ENCODE measurements at places on chromosomes 1 and 21.
A peak's percentile ranks its signal among the peaks of the same experiment; 100 is the strongest.

DNA sequence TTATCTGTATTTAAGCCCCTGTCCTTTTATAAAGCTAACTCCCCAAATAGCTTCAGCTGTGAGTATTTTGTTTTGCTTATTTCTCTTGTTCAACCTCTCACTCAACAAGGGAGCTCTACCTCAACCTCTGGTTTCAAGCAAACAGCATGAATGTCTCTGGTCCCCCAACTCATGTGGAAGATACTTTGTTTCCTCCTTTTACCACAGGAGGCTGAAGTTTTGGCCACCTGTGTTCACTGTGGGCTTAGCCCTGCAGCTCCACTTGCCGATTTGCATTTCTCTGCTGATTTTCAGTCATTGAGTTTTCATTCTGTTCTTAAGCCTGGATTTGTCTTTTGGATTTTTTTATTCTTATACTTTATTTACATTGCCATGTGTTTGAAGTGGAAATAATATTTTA is 613.1 kb downstream of the USP25 start:
- DNase-seq, result no peak

GRCh38 chr1:225977937-225978748 is 21.0 kb downstream of the SDE2 start:
- no peak for DNase-seq

GRCh38 chr1:34831721-34832246 is 27.8 kb downstream of the SMIM12 start:
- no peak for DNase-seq

GRCh38 chr1:115679141-115679611 is 37.4 kb downstream of the VANGL1 start:
- DNase-seq, result no peak

DNA sequence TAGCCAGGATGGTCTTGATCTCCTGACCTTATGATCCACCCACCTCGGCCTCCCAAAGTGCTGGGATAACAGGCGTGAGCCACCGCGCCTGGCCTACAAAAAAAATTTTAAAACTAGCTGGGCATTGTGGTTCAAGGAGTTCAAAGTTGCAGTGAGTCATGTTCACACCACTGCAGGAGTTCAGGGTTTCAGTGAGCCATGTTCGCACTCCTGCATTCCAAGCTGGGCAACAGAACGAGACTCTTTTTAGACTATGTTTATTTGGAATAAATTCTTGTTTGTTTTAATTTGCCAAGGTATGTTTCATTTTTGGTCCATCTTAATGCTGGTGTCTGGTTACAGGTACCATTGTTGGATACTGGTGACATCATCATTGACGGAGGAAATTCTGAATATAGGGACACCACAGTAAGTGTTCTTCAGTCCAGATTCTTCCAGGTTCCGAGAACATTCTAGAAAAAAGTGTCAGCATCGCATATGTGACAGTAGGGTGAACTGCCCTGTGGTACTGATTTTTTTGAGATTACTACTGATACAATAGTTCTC is 3.9 kb downstream of the PGD start:
- DNase-seq, result no peak

GRCh38 chr21:43300496-43301408 is 126.2 kb downstream of the SIK1 start:
- DNase-seq, result no peak

DNA sequence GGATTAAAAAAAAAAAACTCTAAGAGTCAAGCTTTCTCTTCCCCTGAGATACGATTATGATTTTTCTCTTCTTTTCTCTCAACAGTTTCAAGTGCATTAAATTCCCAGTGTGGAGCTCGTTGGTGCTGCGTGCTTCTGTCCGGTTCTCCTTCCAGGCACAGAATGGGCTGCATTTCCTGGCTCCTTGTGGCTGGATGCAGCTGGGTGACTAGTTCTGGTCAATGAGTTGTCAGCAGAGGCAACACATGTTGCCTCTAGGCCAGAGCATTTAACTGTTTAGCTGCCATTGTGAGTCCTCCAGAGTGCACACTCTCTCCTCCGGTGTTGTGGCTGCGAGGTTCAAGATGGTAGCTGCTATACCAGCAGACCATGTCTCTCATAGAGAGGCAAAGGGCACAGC is 312.9 kb downstream of the RRAGC start:
- no peak for DNase-seq

- no peak for DNase-seq
These were observed 20.7 kb downstream of the ITGB2 start for GRCh38 chr21:44899768-44900558.

DNA sequence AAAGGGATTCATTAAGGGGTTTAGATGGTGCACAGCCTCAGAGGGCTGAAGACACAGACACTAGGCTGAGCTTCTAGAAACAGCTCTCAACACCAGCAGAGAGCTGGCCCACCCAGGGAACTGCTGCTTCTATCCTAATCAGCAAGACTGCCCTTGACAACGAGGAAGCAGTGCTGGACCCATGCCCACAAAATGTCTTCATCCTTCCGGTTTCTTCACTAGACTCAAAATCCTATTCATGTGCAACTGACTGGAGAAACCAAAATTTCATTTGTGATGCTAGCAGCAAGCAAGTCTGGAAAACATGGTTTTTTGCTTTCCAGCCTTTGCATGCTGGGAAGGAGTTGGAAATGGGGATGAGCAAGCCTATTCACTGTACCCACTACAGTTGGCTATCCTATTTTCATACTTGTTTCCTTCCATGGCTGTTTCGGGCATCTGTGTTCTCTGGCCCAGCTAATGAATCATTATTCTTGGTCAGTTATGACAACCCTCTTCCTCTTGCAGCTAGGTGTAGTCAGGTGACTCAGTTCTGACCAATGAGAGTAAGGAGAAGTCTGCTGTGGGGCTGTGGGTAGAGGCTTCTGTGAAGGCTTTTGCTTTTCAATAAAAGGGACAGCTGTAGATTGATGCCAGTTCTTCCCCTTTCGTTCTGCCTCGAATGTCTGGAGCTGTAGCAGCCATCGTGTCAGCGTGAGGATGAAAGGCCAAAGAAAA is 14.6 kb upstream of the TMEM61 start:
- no peak for DNase-seq

DNA sequence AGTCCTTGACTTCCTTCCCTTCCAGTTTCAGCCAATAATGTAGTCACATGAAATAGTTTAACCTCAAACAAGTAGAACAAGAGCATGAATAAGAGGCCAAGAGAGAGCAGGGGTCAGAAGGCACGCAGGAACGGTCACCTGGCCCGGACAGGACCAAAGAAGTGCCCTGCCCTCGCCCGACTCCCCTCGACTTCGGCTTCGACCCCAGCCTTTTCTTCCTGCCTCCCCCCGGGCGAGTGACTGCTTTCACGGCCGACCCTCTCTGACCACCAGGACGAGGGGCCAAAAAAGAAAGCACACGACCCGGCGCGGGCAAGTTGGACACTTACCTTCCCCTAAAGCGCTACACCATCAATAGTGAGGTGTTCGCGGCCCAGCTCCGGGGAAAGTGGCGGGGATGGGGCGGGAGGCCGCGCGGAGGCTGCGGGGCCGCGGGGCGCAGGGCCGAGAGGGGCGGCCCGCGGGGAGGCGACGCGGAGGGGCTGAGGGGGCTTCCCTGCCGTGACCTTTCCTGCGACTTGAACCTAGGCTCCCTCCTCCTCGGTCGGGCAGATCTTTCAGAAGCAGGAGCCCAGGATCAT is 519 bp downstream of the RERE start:
- peak; percentile 3 for DNase-seq

DNA sequence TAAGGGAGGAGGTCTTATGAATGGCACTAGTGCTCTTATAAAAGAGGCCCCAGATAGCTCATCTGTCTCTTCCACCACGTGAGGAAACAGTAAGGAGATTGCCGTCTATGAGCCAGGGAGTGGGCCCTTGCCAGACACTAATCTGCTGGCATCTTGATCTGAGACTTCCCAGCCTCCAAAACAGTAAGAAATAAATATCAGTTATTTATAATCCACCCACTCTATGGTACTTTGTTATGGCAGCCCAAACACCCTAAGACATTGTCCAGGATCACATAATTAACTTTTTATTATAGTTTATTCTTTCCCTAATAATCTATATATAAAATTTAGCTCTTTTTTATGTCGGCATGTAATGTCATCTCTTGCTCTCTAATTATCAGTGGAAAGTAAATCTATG is 144.0 kb upstream of the IRF2BP2 start:
- DNase-seq, result no peak

GRCh38 chr1:3821004-3821403 is 24.7 kb upstream of the LRRC47 start:
- DNase-seq, result no peak

- DNase-seq, result no peak
These were observed 32.9 kb upstream of the IL12RB2 start for GRCh38 chr1:67274623-67275325.

All from stimulated activated CD8-positive, alpha-beta memory T cell treated with anti-CD3 and anti-CD28 coated beads, Interleukin-2, amount 100 ng/mL, for 1 hour (primary cell).